ENCODE measurements at places on chromosomes 3 and 15.
A peak's percentile ranks its signal among the peaks of the same experiment; 100 is the strongest.

- no peak for DNase-seq
Measured at GRCh38 chr15:89490081-89490813, 6.1 kb downstream of the RHCG start.

GRCh38 chr15:35872577-35872976, 326.6 kb upstream of the DPH6 start:
- DNase-seq, result no peak

GRCh38 chr3:172120912-172121311, 81.5 kb downstream of the FNDC3B start:
- DNase-seq, result no peak

GRCh38 chr3:101279765-101280385, 40.5 kb downstream of the IMPG2 start:
- no peak for DNase-seq

GRCh38 chr15:78438619-78439285, 736 bp downstream of the IREB2 start:
- DNase-seq, result no peak

DNA sequence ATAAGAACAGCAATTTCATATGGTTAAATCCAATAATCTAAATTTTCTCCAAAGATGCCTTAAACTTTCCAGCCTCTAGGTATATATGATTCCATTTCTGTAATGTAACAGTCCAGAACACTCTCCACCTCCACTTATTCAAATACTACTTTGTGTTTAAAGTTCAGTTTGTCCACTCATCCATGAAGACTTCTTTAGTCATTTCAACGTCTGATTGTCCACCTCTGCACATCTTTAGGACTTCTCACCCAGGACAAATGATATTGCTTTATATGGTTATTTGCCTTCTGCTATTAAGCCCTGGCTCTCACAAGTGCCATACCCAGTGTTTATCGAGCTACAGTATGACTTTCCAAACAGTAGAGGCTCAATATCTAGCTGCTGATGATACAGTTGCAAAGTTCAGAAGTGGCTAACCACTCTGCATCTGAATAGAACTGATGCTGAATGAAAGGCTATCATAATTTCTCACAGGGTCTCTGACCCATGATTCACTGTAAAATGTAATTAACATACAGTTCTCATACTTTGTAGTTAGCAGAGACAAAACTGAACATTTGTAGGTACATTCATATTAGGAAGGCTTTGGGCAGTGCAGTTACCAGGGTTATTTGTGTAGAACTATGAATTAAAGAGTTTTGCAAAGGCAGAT, 93.7 kb upstream of the MBNL1 start:
- no peak for DNase-seq

DNA sequence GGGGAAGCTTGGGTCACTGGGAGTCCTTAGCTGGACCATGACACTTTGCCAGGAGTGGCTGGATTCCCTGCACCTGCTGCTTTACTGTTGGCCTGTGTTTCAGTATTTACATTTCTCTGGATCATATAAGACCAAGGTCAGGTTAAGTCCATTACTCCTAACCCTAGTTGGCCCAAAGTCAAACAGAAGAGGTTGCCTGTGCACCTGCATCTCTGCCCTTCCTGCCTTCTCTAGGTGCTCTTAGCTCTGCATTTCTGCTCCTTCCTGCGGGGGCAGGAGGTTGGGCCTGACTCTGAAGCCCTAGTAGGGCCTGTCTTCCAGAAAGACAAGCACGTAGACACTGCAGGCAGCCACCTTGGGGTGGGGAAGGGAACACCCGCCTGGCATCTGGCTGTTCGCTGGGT, 124.3 kb downstream of the RPLP1 start:
- no peak for DNase-seq

DNA sequence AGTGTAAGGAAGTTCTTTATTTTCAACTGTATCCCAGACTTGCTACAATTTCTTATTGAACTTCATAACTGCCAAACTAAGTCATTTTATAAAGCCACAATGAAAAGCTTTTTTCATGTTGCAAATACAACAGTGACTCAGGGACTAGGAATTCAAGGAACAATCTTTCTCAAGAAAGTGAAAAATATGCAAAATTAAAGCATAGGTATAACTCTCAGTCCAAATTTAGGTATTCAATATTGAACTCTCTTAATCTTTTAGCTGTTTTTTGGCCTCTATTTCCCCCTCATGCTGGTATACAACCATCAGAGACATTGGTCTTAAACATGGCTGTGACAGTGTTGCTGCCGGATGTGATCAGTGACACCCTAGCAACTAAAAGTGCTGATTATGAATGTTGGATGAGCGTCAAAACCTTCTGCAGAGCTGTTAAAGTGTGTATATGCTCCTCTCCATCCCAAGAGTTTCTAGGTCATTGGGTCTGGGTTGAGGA, 476.9 kb downstream of the ZNF385D start:
- no peak for DNase-seq

GRCh38 chr3:75192146-75192616, 471.9 kb upstream of the FRG2C start:
- no peak for DNase-seq

DNA sequence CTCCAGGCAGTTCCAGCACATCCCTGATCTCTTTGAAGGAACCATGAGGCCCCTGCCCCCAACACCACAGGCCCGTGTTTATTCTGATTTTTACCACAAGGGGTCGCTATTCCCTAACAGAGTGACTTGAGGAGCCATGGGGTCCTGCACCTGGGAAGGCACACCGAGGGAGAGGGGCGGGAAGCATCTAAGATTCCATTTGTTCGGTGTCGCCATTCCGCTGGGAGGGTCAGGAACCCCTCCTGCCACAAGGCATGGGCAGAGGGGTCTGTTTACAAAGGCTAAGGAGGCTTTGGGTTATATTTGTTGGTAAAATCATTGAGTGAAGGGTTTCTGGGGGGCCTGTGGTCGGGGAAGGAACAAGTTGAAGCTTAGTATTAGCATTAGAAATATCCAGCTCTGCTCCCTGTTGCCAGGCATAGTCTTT, 77.1 kb downstream of the WDR76 start:
- peak; percentile 47 for DNase-seq

- no peak for DNase-seq
Measured at GRCh38 chr3:173737167-173737808, 339.7 kb downstream of the NLGN1 start.

DNA sequence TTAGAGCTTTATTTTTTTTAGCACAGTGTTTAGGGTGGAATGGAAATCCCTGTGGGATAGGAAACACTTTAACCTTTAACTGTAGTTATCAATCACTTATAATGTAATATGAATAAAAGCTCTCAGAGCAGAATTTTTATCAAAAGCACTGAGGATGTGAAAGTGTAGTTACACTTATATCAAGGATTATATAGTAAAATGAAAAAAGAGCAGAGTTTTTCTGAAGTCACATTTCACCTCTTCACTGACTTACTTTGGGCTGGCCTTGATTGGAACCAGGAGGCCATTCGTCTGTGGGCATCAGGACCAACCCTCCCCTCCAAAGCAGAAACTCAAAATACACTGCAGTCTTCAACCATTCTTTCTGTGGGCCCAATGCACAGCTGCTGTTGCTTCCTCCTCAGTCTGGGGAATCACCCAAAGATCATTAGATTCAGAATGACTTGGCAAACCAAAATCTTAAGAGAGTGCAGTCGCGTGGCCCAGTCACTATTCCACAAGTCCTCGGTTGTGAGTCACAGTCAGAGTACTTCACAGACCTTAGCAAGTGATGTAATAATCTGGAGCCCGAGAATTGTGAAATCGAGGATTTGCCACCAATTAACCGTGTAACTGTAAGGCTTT, 132.6 kb upstream of the COL8A1 start:
- no peak for DNase-seq

- DNase-seq, result no peak
Measured at GRCh38 chr3:112038863-112039262, 4.3 kb downstream of the TMPRSS7 start.

- no peak for DNase-seq
Measured at GRCh38 chr3:12507591-12508281, 23.5 kb downstream of the TSEN2 start.

Measured in omental fat pad (tissue), 4 donors.